ENCODE measurements at places on chromosomes 5 and 9.

DNA sequence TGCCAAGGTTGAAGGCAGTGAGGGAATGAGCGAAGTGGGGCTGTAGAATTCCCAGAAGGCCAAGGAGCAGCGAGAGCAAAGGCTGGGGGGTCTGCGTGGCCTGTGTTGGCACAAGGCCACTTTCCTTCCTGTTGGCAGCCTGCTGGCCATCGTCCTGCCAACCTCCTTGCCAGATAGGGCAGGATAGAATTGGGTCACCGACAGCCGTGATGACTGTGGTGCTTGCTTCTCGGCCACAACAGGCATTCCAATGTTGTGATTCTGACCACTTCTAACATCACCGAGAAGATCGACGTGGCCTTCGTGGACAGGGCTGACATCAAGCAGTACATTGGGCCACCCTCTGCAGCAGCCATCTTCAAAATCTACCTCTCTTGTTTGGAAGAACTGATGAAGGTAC lies 18.9 kb downstream of the TRIP13 start:
- DNase-seq = no peak

DNA sequence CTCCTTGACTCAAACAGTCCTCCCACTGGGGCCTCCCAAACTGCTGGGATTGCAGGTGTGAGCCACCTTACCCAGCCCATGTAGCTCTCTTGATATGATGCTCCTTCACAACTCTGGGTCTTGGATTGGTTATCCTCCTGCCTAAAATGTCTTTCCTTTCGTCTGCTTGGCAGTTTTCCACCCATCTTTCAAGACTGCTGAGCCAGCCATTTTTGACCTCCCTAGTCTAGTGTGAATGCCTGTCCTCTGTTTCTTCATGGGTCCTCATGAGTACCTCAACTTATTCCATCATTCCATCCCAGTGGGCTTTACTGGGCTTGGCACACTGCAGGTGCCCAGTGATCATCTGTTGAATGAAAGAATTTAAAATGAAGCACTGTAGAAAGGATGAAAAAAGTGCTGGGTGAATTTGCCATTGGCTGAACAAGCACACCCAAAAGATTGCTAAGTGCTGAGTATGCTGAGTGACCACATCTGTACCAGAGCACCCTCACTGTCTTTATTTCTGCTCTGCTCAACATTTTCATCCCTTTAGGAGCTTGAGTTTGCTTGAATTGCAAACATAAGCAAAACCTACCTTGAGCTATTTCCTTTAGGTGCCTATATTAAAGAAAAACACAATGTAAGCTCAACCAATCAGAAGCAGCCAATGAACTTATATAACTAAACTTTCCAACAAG lies 84.8 kb upstream of the FAM169A start:
- DNase-seq = no peak

GRCh38 chr5:152288917-152289595 lies 116.0 kb downstream of the NMUR2 start:
- DNase-seq = peak; percentile 7

GRCh38 chr5:131406975-131407638 lies 143.3 kb downstream of the CDC42SE2 start:
- DNase-seq = no peak

DNA sequence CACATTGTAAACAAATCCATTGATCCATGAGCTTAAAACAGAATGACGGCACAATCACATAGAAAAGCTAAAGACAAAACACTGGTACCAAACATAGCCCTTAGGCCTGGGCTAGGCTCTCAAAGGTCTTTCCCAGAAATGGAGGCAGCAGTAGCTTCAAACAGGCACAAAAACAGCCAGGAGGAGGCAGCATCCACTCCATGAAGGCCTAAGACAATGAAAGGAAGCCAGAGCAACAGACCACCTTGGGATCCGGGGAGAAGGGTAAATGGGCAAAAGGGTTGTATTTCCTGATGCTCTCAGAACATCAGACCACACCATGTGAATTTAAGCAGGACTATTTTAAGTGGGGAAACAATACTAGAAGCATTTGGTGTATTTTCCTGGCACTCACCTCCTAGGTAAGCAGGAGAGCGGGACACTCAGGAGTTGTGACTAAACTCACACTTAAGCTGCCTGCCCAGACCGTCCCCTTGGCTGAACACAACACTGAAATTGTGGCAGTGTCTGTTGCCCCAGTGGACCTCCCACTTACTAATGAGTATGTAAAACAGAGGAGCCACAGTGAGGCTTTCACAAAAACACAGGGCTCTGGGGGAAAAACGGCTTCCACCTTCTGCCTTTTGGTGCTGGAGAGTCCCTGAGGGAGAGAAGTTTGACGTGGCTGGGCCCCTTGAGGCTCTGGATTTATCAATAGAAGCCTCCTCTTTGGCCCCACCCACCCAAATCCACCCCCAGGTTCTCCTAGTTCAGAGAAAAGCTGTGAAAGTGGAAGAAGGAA lies 11.9 kb downstream of the GNPDA1 start:
- no peak for DNase-seq

DNA sequence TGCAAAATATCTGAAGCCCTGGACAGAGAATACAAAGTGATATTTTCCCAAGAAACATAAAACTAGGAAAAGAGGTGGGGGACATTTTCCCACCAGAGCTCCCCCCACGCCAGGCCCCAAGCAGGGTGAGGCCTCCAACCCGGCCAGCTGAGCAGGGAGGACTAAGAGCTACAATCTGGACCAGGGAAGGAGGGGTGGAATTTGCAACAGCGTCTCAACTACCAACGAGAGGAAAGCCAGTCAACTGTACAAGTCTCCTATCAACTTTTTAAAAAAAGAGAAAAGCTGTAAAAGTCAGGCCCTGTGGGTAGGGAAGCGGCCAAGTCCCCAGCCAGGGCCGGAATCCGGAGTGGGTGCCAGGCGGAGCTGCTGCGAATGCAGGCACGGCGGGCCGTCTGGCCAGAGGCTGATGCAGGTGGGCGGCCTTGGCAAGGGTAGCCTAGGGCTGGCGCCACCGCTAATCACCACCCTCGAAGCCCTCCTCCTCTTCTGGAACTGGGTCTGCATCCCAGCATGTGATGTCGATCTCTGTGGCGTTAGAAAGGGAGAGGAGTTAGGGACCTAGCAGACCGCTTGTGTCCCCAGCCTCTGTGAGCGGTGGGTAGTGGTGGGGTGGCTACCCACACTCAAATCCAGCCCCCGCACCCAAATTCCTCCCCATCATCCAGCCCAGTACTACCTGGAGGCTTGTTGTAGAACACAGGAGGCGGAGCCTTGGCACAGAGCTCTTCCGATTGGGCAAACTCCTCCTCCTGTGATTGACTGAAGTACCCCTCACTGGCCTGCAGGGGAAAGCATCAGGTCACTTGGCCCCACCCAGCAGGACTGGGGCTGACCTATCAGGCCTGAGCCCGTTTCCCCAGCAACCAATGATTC lies 10.6 kb downstream of the PRR7 start:
- peak; percentile 87 for DNase-seq

- no peak for DNase-seq
Observed at GRCh38 chr9:92295240-92295790, 1.8 kb upstream of the IARS1 start.

DNA sequence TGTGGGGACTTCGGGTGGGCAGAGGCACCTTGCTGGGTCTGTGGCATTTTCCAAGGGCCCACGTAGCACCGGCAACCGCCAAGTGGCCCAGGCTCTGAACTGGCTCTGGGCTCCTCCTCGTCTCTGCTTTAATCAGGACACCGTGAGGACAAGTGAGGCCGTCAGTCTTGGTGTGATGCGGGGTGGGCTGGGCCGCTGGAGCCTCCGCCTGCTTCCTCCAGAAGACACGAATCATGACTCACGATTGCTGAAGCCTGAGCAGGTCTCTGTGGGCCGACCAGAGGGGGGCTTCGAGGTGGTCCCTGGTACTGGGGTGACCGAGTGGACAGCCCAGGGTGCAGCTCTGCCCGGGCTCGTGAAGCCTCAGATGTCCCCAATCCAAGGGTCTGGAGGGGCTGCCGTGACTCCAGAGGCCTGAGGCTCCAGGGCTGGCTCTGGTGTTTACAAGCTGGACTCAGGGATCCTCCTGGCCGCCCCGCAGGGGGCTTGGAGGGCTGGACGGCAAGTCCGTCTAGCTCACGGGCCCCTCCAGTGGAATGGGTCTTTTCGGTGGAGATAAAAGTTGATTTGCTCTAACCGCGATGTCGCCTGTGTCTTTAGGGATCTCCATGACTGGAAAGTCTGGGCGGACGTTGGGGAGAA lies 5.8 kb downstream of the DPP7 start:
- no peak for DNase-seq

DNA sequence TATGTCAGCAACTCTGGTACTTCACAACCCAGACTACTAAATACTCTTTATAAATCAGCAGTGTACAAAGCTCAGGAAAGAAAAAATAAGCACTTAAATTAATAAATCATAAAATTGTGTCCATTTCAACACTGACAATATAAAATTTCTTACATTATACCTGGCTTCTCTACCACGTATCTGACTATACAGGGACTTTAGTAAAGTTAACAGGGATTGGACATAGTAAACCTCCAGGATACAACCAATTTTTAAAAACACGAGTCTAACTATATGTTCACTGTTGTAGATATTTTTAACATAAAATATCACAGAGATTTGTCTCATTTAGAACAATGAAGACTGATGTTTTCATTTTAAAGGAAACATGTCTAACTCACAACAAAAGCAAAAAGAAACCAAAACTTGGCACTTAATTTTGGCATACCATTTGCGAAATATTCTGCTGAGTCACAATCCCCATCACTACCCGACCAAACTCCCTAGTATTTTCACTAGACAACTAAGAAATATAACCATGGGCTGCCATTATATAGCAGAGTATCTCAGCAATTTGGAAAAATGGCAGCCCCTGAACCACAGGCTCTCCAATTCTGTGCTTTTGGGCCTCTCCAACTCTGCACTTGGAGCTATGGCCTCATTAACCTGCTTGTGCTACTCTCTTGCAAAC lies 14.4 kb downstream of the FAM169A start:
- no peak for DNase-seq

DNA sequence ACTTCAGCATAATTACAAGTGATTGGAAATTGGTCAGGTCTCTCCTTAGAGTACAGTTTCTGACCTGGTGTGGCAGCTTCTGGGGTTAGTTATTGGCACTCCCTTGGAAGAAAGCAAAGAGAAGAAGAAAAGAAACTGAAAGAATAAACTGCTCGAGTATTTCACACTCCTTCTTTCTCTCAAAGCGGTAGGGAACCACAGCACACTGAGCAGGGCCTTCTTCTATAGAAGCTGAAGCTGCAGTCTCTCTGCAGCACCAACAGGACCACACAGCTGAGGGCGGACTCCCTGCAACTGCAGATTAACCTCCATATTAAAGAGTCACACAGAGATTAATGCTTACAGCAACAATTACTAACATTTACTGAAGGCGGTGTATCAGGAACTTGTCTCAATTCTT lies 152.0 kb downstream of the TRPM6 start:
- no peak for DNase-seq

- no peak for DNase-seq
Observed at GRCh38 chr9:120768247-120768646, 25.0 kb downstream of the FBXW2 start.
